ENCODE measurements at places on chromosomes 7 and 10. TPM values are rescaled to one million over a fixed set of nuclear protein-coding genes. Genes with fewer than 3 reads are reported as not detected.

GDF2 gene
- polyA plus RNA-seq = not detected

PLXNA4 gene
- polyA plus RNA-seq = 0.49 TPM

- no peaks in the 10 kb centered on the region for H3K36me3 ChIP-seq
- no peak for DNase-seq
- H3K4me3 ChIP-seq = no peak overlapping the region
Observed at GRCh38 chr10:49781247-49781646, 19.1 kb upstream of the OGDHL start.

CCDC3 gene
- polyA plus RNA-seq = 2.3 TPM

CYTH3 gene
- 4.0 TPM for polyA plus RNA-seq

Data from pancreas (tissue), 10 donors.